ENCODE measurements at places on chromosomes 1 and 21. TPM values are rescaled to one million over a fixed set of nuclear protein-coding genes. Genes with fewer than 3 reads are reported as not detected.

GRCh38 chr1:47771751-47772150 lies 225.4 kb downstream of the TRABD2B start:
- DNase-seq: no peak
- no peak overlapping the region for H3K27ac ChIP-seq
- H3K36me3 ChIP-seq: no peaks in the 10 kb centered on the region
- H3K4me1 ChIP-seq: no peaks in the 10 kb centered on the region

DNA sequence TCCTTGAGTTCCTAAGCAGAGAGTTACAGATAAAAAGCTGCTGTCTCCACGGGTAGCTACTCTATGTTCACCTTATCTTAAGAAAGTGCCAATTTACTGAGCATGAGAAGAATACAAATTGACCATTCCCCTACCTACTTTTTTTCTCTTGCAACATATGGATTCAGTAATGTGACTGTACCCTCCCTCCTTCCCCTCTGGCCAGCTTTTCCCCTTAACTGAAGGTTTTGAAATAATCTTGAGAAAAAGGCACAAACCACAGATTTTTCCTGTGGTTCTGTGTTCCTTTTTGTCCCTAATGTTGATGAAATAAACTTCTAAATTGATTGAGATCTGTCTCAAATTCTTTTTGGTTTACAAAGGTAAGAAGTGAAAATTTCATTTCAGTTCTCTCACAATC lies 2.6 kb upstream of the CD2 start:
- no peak for DNase-seq
- no peaks in the 10 kb centered on the region for H3K36me3 ChIP-seq
- no peaks in the 10 kb centered on the region for H3K4me1 ChIP-seq
- no peak overlapping the region for H3K27ac ChIP-seq
- H3K27me3 ChIP-seq: no peaks in the 10 kb centered on the region
- no peak overlapping the region for H3K4me3 ChIP-seq

GRCh38 chr21:31732597-31733550 lies 956 bp upstream of the SCAF4 start:
- H3K4me3 ChIP-seq: peak overlapping the region; percentile 72
- peak overlapping the region; percentile 85 for H3K27ac ChIP-seq
- H3K27me3 ChIP-seq: no peaks in the 10 kb centered on the region

DNA sequence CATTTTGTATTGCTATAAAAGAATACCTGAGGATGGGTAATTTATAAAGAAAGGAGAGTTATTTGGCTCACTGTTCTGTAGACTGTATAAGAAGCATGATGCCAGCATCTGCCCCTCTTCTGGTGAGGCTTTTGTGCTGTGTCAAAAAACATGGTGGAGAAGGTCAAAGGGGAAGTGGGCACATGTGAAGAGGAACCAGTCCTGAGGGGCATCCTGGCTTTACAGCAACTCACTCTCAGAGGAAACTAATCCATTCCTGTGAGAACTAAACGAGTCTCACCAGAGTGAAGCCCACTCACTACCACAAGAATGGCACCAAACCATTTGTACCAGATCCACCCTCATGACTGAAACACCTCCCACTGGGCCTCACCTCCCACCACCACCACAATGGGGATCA lies 18.8 kb upstream of the SELP start:
- no peaks in the 10 kb centered on the region for H3K4me1 ChIP-seq
- H3K27ac ChIP-seq: no peak overlapping the region
- DNase-seq: no peak
- H3K27me3 ChIP-seq: no peaks in the 10 kb centered on the region

DNA sequence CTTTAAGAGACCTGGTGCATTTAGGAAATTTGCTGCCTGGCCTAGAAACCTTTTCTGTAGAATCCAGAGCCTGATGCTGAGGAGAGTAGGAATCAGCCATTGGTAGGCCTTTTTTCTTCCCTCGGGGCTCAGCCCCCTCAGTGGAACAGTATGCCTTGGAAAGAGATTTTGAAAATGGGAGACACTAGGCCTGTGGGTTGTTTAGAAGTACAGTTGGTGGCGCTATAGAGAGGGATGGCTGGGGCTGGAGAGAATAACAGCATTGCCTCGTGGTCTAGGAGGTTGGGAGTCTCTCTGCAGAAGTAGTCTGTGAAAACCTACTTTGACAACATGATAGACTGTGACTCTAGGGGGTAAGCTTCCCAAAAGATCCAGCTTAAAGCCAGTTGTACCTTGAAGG lies 8.2 kb downstream of the KIF2C start:
- H3K36me3 ChIP-seq: peaks cover 6% of the 10 kb centered on the region
- no peaks in the 10 kb centered on the region for H3K27me3 ChIP-seq
- DNase-seq: no peak
- H3K27ac ChIP-seq: no peak overlapping the region
- peaks cover 2% of the 10 kb centered on the region for H3K4me1 ChIP-seq

GRCh38 chr1:12472798-12473551 lies 145.0 kb downstream of the DHRS3 start:
- H3K27me3 ChIP-seq: no peaks in the 10 kb centered on the region
- no peak overlapping the region for H3K27ac ChIP-seq
- H3K36me3 ChIP-seq: no peaks in the 10 kb centered on the region
- DNase-seq: no peak
- H3K4me3 ChIP-seq: no peak overlapping the region
- H3K4me1 ChIP-seq: peaks cover 19% of the 10 kb centered on the region

GRCh38 chr1:220076861-220077762 lies 12.5 kb downstream of the BPNT1 start:
- DNase-seq: peak; percentile 27
- no peaks in the 10 kb centered on the region for H3K27me3 ChIP-seq
- no peak overlapping the region for H3K27ac ChIP-seq
- H3K4me3 ChIP-seq: no peak overlapping the region
- no peaks in the 10 kb centered on the region for H3K4me1 ChIP-seq

- H3K4me1 ChIP-seq: peaks cover 14% of the 10 kb centered on the region
- peak overlapping the region; percentile 55 for H3K27ac ChIP-seq
- H3K36me3 ChIP-seq: no peaks in the 10 kb centered on the region
- DNase-seq: no peak
- H3K4me3 ChIP-seq: no peak overlapping the region
These were observed 51.5 kb upstream of the CNIH3 start for GRCh38 chr1:224564454-224565084.

GRCh38 chr1:214764502-214764901 lies 161.5 kb downstream of the CENPF start:
- DNase-seq: no peak
- no peaks in the 10 kb centered on the region for H3K4me1 ChIP-seq
- no peak overlapping the region for H3K27ac ChIP-seq
- no peak overlapping the region for H3K4me3 ChIP-seq

DNA sequence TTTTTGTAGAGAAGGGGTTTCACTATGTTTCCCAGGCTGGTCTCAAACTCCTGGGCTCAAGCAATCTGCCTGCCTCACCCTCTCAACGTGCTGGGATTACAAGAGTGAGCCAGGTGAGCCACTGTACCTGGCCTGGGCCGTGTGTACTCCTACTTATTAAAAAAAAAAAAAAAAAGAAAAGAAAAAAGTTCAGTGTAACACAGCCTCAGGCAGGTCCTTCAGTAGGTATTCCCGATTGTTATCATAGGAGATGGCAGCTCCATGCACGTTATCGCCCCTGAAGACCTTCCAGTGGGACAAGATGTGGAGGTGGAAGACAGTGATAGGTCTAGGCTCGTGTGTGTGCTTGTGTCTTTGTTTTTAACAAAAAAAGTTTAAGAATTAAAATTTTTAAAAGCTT lies 3.3 kb downstream of the ECHDC2 start:
- no peak overlapping the region for H3K27ac ChIP-seq
- DNase-seq: no peak
- no peak overlapping the region for H3K4me3 ChIP-seq
- H3K27me3 ChIP-seq: no peaks in the 10 kb centered on the region

GRCh38 chr1:53176452-53177208 lies 20.0 kb upstream of the CPT2 start:
- H3K4me3 ChIP-seq: no peak overlapping the region
- no peaks in the 10 kb centered on the region for H3K36me3 ChIP-seq
- peaks cover 41% of the 10 kb centered on the region for H3K4me1 ChIP-seq
- no peaks in the 10 kb centered on the region for H3K27me3 ChIP-seq
- DNase-seq: peak; percentile 59
- H3K27ac ChIP-seq: peak overlapping the region; percentile 70

DNA sequence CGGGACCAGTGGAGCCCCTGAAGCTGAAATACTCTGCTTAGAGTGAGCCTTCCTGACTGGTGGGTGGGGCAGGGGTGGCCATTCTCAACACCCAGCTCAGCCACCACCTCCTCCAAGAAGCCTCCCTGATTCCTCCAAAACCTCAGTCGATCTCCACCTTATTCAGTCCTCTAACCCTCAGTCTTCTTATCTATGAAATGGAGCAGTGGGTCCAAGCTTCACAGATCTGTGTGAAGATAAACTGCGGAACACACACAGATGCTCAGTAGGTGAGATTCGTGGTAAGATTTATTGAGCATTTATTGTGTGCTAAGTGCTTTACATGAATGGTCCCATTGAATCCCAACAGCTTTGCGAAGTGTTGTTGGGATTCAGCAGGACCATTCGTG lies 93.1 kb upstream of the RUNX3 start:
- H3K27ac ChIP-seq: peak overlapping the region; percentile 59
- no peaks in the 10 kb centered on the region for H3K27me3 ChIP-seq
- peaks cover 16% of the 10 kb centered on the region for H3K4me1 ChIP-seq
- H3K4me3 ChIP-seq: no peak overlapping the region
- H3K36me3 ChIP-seq: no peaks in the 10 kb centered on the region

- no peaks in the 10 kb centered on the region for H3K4me1 ChIP-seq
- H3K27ac ChIP-seq: no peak overlapping the region
- H3K27me3 ChIP-seq: no peaks in the 10 kb centered on the region
- H3K4me3 ChIP-seq: no peak overlapping the region
These were observed 77.1 kb downstream of the CLSTN1 start for GRCh38 chr1:9746651-9747050.

Gene SPRR2E
- total RNA-seq: not detected

Gene THEM5
- total RNA-seq: not detected

Gene CCDC27
- not detected for total RNA-seq

Gene CMPK1
- total RNA-seq: 75.3 TPM

Gene PLEKHN1
- 0.28 TPM for total RNA-seq

Gene PCSK9
- total RNA-seq: under 0.01 TPM

Gene SIPA1L2
- total RNA-seq: 11.9 TPM

Gene BCAS2
- total RNA-seq: 15.4 TPM

Gene TNNT2
- total RNA-seq: 0.56 TPM

Gene F5
- not detected for total RNA-seq

Gene RPTN
- not detected for total RNA-seq

Gene ADGRL4
- 3.2 TPM for total RNA-seq

Gene S100A3
- 2.9 TPM for total RNA-seq

Gene TMEM82
- not detected for total RNA-seq
